ENCODE measurements at places on chromosomes 11 and 22.

DNA sequence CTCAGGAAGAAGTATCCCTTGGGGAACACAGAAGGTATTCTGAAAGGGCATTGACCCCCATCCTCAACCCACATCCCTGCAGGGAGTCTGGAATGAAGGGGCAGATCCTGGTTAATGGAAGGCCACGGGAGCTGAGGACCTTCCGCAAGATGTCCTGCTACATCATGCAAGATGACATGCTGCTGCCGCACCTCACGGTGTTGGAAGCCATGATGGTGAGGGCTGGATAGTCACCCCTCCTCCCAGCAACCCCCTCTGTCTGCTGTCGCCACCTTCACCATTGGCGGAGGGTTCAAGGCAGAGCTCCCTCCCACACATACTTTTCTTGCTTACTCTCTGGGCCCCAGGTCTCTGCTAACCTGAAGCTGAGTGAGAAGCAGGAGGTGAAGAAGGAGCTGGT lies 5.3 kb downstream of the ABCG4 start:
- DNase-seq = no peak

GRCh38 chr22:50502628-50503474 lies 4.7 kb downstream of the LMF2 start:
- no peak for DNase-seq

DNA sequence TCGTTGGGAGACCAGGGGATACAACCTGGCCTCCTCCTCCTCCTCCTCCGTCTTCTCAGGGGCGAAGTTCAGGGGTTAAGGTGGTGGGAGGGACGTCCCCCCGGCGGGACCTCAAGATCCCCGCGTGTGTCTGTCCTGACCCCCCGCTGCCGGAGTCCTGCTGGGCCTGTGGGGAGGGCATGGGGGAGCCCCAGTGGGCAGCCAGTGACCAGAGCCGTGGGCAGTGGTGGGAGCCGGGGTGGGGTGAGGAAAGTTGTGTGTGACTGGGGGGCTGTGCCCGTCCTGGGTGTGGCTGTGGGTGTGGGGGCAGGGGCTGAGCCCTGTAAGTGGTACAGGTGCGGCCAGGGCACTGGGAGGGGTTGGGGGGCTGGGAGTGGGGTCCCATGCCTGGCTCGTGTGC lies 10.1 kb downstream of the TSPAN4 start:
- no peak for DNase-seq

DNA sequence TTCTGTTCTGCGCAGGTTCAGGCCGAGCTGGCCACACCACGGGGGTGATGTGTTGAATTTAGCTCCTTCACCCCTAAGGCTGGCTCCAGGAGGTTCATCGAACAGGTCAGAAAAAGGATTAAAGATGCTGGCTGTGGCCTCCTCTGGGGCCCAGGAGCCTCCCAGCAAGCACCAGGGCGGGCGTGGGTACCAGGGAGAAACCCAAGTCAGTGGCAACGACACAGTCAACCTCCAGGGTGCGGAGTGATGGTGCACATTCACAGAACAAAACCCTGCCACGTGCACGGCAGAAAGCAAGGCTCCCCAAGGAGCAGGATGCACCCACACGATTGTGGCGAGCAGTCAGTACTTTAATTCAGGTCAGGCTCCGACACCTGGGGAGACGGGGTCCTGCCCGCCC lies 10.8 kb downstream of the C11orf24 start:
- no peak for DNase-seq

- DNase-seq = no peak
Measured at GRCh38 chr11:65251476-65251875, 10.3 kb upstream of the POLA2 start.

DNA sequence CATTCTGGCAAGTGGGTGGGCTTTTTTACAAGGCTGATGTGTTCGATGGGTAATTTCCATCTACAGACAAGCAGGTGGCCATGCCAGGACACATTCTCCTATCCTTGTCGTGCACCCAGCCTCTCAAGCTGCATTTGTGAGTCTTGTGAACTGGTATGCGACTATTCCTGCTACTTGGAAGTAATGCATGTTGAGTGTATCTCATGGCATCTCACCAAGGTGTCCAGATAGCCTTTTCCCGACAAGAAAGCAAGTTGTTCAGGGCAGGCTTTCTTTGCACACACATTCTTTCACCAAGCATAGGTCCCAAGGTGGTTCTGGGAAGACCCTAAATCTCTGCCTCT lies 18.8 kb upstream of the SYT13 start:
- DNase-seq = no peak

DNA sequence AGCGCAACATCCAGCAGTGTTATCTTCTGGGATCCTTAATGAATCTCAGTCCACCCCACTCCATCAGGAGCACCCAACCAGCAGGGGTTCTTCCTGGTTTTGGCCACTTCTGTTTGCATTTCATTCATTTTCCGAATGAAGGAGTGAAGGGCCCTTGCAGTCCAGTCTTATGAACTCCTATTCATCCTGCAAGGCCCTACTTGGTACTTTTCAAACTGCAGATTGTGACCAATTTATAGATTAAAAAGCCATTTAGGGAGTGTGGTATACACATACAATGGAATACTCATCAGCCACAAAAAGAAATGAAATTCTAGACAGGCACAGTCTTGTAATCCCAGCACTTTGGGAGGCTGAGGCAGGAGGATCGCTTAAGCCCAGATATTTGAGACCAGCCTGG lies 10.2 kb upstream of the MN1 start:
- DNase-seq = no peak

DNA sequence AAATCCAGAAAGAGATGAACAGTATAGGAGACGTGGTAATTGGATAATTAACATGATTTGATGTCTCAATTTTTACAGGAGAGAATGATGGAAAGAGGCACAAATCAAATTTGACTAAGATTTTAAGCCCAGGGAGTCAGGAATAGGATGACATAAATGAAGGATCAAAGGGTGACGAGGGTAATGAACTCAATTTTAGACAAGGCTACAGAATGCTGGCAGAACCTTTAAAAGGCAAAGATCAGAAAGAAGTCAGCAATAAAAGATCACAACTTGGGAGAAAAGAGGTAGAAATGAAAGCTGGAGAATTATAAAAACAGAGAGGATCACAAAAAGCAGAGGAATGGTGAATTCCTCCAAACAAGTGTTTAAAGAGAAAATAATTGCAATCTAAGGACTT lies 13.0 kb upstream of the OR8A1 start:
- DNase-seq = no peak

- no peak for DNase-seq
Measured at GRCh38 chr11:69401715-69402114, 79.7 kb upstream of the LINC01488 start.

GRCh38 chr22:20271114-20271994 lies 3.2 kb upstream of the RTN4R start:
- no peak for DNase-seq

DNA sequence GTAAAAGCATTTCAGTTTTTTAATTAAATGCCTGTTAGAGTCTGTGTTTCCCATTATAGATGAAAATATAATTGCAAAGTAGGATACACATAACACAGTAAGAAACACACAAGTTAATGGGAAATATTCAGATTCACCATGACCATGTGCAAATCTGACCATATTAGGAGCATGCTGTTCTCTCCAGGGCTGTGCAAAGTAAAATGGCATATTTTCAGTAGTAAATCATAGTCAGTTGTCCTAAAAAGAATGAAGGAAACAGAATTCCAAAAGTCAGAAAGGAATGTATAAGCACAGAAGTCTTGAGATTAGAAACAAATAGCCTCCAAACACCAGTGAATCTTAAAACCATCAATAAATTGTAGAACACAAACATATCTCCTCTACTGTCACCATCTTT lies 44.4 kb downstream of the CNTN5 start:
- no peak for DNase-seq

GRCh38 chr11:95243673-95244072 lies 12.7 kb upstream of the SESN3 start:
- DNase-seq = no peak

DNA sequence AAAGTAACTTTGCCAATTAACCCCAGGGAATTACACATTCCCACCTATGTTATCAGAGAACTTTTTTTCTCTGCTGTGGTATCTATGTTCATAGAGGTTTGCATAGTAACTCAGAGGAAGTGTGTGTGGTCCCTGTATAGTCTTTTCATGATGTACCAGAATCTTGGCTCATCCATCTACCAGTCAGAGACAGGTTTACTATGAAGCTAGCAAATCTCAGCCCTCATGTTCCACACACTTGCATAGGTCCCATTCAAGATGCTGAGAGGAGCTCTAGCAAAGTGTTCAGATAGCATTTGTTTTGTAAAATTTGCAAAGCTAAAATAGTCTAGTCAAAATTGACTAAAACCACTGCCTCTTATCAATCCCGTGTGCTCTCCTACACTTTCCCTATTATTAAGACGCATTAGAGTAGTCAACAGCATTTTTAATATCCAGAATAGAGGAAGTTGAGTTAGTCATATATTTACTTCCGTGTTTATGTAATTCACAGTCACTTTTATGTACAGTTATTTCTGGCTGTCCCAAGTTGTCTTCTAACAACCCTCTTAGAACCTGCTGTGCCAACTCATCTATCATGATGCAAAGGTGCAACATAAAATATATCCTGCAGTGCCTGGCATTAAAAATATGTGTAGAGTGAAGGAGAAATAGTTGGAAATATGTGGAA lies 184.2 kb downstream of the FAM76B start:
- DNase-seq = no peak

GRCh38 chr11:91136631-91137030 lies 913.8 kb upstream of the CHORDC1 start:
- no peak for DNase-seq

DNA sequence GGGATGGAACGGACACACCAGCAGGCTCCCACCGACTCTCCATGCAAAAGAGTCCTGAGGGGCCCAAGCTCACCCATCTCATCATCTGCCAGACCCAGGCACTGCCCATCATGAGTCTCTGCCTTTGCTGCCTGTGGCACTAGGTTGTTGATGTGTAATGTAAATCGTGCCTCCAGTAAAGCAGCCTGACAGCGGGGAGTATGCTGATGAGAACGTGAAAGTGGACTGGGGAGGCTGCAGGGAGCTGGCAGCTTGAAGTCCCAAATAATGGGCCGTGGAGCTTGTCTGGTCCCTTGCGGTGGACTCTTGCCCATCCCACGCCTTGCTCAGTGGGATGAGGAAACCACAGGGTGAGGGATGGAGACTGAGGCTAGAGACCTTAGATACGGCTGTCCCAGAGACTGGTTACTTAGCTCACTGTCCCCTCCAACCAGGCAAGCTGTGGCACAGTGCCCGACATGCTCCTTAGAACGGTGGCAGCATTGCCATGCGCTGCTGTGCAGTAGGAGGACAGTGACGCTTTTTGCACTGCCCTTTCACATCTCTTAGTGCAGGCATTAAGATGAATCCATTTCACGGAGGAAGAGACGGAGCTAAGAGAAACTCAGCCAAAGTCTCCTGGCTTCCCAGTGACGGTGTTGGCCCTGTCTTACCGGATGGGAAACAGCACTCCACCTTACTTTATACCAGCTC lies 39.6 kb upstream of the PLET1 start:
- DNase-seq = no peak

GRCh38 chr22:23079814-23080521 lies 9.6 kb downstream of the GNAZ start:
- DNase-seq = no peak

DNA sequence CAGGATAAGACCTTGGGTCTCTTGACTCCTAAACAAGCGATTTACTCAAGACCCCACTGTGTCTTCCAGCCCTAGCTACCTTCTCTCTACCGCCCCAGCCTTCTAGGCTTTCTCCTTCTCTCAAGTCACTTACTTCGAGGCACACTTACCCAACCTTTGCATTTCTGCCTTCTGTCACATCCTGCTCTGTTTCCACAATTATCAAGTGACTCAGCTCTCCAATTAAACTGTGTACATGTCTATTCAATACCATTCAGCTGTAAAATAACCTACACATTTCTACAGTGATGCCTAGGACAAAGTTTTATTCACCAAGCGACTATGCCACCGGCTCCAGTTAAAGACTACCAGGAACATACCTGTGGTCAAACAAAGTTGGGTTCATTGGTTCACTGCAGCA lies 69.0 kb downstream of the LARGE1 start:
- DNase-seq = no peak

GRCh38 chr22:50301581-50301991 lies 5.9 kb downstream of the PLXNB2 start:
- DNase-seq = no peak

DNA sequence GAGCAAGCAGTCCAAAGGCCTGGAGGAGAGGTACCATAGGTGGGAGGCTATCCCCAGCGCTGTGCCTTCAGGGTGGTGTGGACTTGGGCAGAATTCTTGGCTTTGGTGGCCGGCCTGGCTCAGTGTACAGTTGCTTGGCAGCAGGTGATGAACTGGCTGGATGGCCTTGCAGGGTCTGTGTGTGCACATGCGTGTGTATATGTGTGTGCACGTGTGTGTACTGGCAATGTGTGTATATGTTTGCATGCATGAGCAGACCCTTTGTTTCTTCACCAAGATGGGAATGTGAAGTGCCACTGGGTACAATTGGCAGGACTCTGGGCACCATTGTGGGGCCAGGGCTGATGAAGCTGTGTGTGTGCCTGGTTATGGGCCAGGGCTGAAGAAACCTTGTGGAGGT lies 53.0 kb downstream of the CEP164 start:
- no peak for DNase-seq

GRCh38 chr22:25206998-25207397 lies 7.3 kb downstream of the CRYBB3 start:
- DNase-seq = no peak

DNA sequence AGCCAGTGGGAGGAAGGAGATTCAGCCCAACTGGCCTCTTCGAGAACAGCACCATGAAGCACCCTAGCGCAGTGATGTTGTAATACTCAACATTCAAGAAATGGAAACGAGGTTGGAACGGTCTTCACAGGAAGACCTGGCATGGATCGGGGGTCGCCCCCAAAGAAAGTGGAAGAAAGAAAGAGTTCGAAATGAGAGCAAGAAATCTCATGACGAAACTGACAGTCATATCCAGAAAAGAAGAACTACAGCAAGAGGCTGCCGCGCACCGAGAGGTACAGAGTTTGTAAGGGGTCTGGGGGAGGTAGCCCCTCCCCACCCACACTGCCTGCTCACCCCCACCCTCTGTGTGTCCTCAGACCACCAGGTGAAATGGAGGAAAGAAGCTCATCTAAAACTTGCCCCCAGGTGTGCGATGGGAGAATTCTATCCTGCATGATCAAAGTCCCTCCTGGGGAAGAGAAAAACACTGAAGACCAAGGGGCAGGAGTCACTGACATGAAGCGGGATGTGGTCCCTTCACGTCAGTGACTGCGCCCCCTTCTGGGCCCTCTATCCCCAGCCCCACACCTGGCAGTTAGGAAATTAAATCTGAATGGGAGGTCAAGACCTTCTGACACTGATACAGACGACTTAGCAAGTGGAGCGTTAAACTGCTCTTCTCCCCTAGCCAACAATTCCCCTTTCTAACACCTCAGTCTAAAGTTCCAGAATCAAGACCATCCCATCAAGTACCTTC lies 52.9 kb upstream of the SPATA19 start:
- no peak for DNase-seq

Data from activated T-helper 9 cell treated with anti-CD3 and anti-CD28 coated beads, Interleukin-2, amount 50 U/mL, for 16 hours (primary cell).